ENCODE measurements at places on chromosomes 7 and 10. TPM values are rescaled to one million over a fixed set of nuclear protein-coding genes. Genes with fewer than 3 reads are reported as not detected.

PRLHR gene
- polyA plus RNA-seq: not detected

PITX3 gene
- not detected for polyA plus RNA-seq

JAZF1 gene
- 18.0 TPM for polyA plus RNA-seq

GRCh38 chr10:87523731-87524130, 19.0 kb downstream of the MINPP1 start:
- DNase-seq: no peak

DNA sequence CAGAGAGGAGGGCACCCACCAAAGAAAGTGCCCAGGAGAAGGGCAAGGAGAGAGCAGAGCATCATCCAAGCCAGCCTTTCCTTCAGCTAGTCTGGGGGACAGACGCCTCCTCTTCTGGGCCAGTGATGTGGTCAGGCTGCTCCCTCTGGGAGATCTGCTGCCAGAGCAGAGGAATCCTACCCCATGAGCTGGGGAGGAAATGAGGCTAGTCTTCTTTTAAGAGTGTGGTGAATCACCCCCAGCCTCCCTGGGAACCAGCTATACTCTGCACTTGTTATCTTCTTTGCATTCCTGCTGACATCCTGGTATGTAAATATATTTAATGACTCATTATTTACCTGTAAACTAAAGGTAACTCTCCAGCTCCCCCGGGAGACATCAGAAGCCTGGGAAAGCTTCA, 41.6 kb upstream of the EPHB6 start:
- no peak for DNase-seq

- DNase-seq: no peak
These were observed 15.6 kb downstream of the KLHL7 start for GRCh38 chr7:23121165-23121564.

DNA sequence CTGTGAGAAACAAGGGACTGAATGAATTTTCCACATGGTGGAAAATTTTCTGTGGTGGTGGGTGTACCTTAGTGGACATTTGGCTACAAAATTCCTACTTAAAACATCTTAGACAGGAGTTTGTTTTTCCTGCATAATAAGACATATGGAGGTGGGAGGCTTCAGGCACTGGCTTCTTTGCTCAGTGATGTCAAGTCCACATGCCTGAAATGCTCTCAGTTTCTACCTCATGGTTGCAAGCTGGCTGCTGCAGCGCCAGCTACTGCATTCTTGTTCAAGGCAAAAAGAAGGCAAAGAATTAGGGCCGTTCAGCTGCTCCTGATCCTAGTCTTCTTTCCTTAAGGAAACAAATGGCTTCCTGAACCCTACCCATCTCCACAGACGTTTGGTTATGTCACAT, 99.9 kb upstream of the FAM204A start:
- DNase-seq: no peak

- no peak for DNase-seq
These were observed 500 bp downstream of the CUL1 start for GRCh38 chr7:148699024-148699781.

- no peak for DNase-seq
These were observed 83.9 kb downstream of the HECW1 start for GRCh38 chr7:43196379-43196778.

DNA sequence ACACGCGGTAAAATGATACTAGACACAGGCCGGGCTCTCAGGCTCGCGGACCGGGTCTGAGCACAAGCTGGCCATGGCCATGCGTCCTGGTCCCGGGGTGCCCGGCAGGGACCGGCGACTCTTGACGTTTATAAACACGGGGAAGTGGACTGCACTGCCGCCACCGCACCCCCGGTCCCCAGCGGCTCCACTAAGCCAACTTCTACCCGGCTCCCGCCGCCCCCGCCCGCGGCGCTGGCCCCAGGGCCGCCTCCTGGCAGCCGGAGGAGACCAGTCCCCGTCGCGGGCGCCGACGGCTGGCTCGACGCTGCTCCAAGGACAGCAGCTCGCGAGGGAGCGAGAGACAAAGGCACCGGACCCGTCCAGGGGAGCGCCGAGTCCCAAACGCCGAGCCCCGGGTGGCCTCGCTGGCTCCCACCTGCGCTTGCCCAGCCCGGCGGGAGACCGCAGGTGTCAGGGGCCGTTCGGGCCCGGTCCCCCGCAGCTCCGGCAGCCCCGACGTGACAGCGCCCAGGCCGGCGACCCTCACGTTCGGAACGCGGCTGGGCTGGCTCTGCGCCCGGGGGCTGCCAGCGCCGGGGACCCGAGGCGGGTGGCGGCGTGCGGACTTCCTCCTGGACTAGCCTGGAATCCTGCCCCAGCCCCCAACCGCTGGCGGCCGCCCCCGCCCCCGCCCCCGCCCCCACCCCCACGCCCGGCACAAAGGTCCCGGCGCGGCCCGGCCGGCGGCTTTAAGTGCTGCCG, 517 bp downstream of the ITGB1 start:
- DNase-seq: no peak

DNA sequence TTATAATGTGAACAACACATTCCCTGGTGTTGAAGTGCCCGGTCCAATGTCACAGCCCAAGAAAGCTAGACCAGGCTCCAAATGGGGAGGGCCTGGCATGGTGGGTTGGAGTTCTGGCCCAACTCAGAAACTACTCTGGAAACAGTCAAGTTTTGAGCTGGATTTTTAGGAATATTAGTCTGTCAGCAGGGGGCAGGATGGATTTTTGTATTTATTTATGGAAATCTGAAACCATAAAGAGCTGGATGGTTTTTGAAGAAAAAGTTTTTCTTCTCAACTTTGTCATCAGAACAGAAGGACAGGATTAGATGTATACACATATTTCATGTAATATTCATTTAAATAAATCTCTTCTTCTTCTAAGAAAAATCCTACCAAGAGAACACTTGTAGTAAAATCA, 97.5 kb downstream of the POU6F2 start:
- DNase-seq: no peak

- no peak for DNase-seq
These were observed 246.9 kb upstream of the MKLN1 start for GRCh38 chr7:131080754-131081153.

DNA sequence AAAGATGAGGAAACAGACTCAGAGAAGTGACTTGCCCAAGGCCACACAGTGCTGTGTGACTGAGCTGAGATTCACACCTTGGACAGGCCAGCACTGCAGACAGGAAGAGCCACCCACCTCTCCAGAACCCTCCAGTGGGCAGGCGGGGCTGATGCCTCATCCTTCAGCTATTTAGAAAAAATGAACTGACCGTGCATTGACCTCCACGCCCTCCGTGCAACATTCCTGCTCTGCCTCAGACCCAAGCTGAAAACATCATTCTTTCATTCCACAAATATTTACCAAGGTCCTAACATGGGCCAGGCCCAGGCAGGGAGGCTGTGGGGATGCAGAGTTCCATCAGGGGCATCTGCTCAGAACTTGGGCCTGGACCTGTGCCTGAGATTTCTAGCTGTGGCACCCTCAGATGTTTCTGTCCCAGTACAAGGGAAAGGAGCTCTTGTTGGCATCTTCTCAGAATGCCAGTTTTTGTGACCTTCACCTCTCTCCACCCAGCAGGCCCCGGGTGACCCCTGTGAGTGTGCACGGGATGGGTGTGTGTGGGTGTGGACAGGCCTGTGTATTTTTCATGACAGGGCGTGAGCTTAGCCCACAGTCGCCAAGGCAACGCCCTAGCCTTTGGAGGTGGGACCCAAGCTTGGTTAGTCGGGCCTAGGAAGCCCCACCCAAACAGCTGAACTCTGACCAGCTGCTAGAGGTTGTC, 6.5 kb downstream of the VSIR start:
- DNase-seq: peak; percentile 86

DNA sequence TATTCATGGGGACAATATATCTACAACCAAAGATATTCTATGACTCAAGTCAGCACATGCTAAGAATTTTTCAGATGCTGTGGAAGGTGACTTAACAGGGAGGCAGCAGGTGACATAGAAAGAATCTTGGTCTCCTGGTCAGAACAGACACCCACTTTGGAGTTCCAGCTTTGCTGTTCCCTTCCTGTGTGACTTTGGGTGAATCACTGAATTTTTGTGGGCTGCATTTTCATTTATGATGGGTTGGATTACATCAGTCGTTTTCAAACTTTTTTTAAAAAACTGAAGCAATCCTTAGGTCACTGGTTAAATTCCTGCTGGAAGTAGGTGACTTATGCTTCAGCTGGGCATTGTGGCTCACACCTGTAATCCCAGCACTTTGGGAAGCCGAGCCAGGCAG, 24.9 kb downstream of the RGR start:
- peak; percentile 43 for DNase-seq

DNA sequence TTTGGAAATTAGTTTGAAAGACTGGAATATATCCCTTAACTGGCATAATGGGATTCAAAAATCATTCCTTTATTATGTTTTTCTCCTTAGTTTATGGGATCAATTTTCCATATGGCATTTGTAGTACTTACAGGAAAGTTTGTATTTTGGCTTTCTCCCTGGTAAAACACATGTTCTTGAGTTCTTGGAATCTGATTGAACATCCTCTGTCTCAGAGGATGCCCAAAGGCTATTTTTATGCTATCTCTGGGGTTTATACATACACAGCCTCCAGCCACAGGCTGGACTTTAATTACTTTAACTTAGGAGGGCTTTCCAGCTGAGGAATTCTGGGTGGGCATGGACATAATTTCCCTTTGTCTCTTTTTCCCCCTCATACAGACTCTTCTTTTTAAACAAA, 236.4 kb downstream of the HGF start:
- DNase-seq: no peak

DNA sequence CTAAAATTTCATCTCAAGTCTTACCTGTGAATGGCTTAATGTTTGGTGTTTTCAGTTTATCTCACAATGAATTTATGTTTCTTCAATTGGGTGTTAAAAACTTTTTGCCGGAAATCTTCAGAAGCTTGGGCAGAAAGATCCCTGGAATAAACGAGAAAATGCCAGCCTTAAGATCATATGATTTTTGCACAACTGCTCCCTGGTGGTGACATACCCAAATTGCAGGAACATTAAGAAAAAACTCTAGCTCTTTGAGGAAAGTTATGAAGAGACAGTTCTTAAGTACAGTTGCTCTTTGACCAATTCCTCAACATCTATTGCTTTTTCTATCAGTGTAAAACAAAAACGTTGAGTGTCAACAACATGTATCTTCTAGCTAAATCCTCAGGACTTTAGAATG, 48.2 kb upstream of the CREB5 start:
- no peak for DNase-seq

DNA sequence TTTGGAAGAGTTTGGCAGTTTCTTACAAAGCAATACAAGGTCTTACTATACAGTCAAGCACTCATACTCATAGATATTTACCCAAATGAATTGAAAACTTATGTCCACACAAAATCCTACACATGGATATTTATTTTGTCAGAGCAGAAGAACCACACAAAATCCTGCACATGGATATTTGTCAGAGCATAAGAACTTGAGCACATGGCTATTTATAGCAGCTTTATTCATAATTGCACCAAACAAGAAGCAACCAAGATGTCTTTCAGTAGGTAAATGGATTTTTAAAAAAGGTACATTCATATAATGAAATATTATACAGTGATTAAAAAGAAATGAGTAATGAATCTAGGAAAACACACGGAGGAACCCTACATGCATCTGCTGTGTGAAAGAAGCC, 115.4 kb downstream of the BTAF1 start:
- no peak for DNase-seq

DNA sequence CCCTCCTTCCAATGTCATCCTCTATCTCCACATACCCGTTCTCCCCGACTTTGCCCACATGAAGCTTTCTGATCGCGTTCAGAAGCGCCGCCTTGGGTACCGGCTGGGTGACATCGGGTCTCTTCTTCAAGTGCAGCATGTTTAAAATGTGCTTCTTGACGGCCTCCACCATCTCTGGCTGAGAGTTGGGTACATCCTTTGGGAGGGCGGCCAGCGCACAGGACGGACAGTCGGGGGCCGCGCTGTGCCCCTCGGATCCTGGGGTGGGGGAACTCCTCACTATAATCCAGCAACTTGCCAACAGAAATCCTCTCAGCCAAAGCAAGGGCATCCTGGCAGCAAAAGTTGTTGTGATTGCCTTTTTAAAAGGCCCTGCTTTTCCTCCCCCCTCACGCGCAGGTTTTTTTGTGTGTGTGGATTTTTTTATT, 2.8 kb downstream of the INHBA start:
- no peak for DNase-seq

DNA sequence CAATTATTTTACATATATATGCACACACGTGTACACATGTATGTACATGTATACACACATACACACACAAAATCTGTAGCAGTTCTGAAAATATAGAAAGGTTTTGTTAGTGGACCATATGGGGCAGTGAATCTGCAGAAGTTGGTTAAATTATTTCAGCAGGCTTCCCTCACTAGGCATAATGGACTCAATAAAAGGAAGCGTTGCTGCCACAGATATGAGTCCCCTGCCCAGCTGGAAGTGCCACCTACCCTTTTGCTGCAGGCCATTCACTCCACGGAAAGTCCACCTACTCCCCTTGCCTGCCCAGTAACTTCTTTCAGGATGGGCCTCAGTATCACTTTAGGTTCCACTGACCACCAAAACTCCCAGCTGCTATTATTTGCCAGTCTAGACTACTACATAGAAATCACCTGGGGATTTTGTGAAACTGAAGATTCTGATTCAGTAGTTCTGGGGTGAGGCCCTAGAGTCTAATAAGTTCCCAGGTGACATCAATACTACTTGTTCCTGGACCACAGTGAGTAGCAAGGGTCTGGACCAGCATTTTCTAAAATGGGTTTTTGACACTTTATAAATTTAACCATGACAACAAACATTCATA, 29.3 kb upstream of the CROT start:
- no peak for DNase-seq

DNA sequence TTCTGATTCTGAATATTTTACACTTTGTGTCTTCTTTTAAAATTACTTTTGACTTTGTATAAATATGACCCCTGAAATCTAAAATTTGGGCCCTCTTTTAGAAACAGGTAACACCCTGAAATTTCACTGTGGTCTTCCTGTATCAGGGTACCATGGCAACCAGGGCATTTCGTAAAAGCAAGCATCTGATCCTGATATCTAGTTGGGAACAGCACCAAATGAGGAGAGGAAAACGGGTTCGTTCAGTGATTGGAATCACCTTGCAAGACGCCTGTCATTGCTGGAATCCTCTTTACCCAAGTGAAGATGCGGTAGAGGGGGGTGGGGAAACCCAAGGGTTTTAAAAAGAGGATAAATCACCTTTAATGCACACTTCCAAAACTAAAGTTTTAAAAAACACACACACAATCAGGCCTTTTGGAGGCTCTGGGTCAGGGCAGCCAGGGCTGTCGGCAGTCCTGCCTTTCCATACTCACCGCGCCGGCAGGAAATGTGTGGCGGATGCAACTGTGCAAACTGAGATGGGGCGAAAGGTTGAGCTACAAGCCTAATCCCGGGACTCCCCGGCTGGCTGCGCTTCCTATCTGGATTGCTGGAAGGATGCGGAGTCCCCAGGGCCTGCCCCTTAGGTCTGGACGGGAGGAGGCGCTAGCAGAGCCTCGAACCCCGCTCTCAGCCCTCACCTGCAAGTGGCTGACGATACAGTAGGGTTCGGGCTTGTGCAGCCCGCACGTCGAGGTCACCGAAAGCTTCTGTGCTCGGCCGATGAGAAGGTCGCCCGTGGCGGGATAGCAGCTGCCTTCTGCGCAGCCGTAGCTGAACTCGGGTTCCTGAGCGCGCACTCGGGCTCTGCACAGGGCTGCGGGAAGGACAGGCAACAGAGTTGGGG, 1.8 kb downstream of the LAMB1 start:
- DNase-seq: no peak

All from AG04450 (cell line).